ENCODE measurements at places on chromosomes 3 and 15.
A peak's percentile ranks its signal among the peaks of the same experiment; 100 is the strongest.

DNA sequence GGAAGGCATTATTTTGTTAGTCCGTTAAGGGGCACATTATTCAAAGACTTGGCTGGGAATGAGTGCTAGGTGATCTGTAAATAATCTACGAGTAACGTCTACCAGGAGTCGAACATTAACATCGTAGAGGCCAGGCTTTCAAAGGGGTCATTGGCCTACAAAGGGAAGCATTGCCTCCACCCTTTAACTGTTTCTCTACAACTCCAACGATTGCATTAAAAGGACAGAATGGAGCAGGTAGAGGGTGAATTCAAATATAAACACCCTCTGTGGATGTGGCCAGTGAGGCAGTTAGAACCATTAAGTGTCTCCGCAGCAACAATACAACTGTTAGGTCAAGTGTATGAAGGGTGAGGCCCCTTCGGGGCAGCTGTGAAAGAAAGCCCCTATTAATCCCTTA, 126.0 kb upstream of the LMOD3 start:
- no peak for DNase-seq

GRCh38 chr3:136938334-136938733, 19.4 kb upstream of the IL20RB start:
- DNase-seq = no peak

- DNase-seq = no peak
These were observed 23.2 kb downstream of the CFAP92 start for GRCh38 chr3:128970740-128971047.

DNA sequence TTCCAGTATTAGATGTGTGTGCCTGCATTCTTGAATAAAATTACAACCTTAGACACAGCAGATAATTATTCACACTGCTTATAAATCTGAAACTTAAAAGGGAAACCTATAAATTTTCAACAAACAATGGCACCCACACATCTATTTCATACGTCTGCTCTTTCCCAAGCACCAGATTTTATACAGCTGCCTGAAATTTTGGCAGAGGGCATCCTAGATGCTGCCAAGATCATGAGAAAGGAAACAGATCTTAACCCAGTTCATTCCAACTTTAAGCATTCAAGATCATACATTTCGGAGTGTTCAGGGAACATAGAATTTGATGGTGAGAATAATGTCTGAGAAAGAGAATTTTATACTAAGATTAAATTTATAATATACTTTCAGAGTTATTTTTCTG, 53.1 kb downstream of the CLDN1 start:
- no peak for DNase-seq

DNA sequence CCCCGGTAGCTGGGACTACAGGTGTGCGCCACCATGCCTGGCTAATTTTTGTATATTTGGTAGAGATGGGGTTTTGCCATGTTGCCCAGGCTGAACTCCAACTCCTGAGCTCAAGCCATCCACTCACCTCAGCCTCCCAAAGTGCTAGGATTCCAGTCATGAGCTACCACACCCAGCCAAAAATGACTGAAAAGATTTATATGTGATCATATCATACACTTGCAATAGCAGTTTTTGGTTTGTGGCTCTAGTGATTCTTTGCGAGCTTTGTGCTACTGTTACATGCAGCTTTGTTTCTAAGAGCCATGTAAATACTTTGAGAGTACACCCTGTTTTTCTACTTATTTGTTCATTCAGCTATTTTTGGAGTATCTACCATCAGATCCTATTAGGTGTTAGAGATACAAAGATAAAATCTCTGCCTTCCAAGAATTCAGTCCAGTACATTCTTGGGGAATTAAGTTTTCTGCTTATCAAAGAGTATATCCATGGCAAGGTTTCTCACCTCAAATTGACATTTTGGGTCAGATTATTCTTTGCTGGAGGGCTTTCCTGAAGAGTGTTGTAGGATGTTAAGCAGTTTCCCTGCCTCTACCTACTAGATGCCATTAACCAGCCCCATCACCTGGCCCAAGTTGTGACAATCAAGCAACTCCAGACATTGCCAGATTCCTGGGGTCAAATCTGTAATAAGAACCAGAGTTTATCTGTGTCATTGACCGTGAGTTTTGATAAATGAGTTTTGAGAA, 15.0 kb downstream of the SNAP23 start:
- no peak for DNase-seq

GRCh38 chr3:5645692-5646410, 458.3 kb downstream of the EDEM1 start:
- DNase-seq = no peak

GRCh38 chr15:66623801-66624453, 58.1 kb upstream of the LCTL start:
- DNase-seq = peak; percentile 61

DNA sequence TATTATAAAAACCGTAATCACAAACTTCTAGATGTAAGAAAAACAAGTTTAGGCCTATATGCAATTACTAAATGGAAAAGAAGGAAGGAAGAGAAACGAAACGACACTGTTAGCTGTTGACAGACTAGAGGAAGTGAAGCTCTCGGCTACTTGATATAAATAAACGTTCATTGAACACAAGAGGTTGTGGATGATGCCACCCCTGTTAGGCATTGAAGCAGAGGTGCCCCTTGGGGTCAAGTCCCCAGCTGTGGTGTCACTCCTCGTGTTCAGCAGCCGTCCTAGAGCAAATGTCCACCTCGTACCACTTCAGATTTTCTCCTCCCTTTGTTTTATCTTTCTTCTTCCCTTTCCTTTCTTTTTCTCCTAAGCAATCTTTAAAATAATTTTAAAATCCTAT, 146.5 kb upstream of the UBE2E1 start:
- no peak for DNase-seq

DNA sequence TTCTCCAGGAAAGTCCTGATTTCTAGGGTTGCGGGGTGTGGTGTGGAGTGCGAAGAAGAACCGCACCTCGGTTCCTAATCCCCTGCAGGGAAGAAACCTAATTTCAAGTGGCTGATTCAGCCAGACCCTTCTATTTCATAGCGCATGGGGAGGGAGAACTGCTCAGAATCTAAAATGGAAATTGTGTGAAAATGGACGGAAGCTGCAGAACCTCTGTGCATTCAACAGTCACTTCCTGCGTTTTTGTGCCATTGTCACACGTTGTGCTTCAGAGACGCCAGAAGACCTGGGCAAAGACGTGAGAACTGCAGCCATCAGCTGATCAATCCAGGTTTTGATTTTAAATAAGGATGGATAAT, 1.2 kb downstream of the SIDT1 start:
- no peak for DNase-seq

DNA sequence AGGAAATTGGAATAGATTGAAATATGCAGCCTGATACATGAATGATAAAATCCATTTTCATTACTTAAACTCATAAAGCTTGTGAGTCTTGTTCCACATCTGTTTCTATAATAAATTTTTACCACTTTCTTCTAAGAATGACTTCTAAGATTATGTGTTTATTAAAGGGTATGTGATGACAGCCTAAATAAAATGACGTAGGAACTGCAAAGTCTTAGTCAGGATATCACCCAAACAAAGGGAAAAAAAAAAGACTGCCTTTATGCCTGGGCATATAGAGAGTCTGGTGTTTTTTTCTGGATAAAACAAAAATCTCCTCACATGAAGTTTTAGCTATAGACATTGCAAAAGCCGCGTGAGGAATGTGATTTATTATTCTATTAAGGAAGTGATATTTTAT, 844.0 kb downstream of the DIPK2A start:
- no peak for DNase-seq

GRCh38 chr15:67902579-67903009, 62.7 kb upstream of the RNU6-1 start:
- DNase-seq = no peak

DNA sequence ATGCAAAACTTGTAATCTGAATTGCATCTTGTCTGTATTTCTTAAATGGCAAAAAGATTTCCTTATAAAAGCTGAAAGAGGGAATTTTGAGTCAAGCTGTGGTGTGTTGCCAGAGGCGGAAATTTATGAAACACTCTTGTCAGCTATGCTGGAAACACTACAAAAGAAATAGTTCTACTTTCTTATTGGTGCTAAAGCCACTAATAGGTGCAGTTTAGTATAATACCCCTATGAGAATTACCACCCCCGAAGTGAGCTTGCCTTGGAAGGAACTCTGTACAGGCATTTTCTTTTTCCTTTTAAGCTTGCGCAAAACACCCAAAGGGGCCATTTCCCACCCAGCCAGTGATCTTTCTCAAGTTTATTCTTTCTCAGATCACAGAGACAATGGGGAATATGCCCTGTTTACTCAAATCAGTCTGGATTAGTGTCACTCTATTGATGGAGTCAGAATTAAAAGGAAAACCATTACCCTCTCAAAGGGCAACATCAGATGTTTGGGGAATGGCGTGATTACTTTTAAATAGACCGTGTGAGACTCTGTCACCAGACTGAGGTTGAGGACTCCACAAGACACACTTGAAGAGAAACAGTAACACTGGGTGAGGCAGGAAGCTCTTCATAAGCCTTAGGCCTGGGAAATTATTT, 166.0 kb downstream of the TP63 start:
- no peak for DNase-seq

DNA sequence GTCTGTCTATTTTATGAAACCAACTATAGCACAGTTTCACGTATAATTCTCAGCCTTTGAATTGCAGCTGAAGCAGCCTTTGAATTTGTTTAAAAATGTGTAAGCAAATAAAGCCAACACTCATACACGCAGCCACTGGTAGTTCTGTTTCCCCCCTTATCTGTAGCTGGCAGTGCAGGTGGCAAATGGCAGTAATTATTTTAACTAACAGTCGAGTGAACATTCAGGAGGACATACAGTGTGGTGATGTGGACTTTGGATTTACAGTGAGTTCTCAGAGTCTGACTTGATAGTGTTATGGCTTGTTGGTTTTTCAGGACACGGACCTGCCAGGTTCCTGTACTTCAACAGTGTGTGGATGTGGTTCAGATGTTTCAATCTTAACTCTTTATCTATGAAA, 64.0 kb upstream of the SKOR1 start:
- no peak for DNase-seq

- peak; percentile 23 for DNase-seq
These were observed 7.3 kb downstream of the RFT1 start for GRCh38 chr3:53122933-53123305.

- DNase-seq = no peak
These were observed 70.1 kb upstream of the VEPH1 start for GRCh38 chr3:157573281-157573680.

DNA sequence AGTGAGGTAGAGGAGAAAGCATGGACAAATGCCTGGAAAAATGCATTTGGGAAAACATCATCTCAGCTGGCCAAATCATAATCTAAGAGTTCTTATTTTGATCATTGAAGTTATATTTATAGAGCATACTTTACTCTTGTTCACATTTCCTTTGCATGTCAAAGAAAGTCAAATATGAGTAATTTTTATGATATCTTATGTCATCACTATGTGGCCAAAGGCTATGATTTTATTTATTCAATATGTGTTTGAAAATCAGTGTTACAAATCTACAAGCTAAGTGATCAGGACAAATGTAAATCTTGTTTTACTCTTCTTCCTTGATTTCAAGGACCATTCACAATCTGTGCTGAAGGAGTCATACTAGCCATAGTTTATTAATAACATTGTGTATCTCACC, 237.2 kb upstream of the DPH6 start:
- no peak for DNase-seq

DNA sequence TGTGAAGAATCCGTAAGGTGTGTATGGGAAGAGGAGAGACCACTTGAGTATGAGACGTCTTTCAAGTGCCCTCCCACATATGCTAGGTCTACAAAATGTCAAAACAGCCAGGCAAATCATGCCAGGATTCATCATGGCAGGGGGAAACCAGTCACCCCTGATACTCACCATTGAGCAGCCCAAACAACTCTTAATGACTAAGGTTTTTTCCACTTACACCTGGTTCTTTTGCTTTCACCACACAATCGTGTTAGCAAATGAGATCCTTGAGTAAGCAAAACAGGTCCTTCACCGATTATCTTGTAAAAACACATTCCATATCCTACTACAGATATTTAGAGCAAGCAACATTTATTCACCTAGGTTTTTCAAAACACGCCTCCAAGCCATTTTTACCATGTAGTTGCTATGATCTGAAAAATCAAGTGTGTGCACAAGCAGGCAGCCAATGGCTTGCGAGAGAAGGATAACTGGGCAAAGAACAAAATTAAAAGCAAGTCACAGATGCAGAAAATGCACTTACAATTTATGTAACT, 177.5 kb upstream of the LPP start:
- no peak for DNase-seq

DNA sequence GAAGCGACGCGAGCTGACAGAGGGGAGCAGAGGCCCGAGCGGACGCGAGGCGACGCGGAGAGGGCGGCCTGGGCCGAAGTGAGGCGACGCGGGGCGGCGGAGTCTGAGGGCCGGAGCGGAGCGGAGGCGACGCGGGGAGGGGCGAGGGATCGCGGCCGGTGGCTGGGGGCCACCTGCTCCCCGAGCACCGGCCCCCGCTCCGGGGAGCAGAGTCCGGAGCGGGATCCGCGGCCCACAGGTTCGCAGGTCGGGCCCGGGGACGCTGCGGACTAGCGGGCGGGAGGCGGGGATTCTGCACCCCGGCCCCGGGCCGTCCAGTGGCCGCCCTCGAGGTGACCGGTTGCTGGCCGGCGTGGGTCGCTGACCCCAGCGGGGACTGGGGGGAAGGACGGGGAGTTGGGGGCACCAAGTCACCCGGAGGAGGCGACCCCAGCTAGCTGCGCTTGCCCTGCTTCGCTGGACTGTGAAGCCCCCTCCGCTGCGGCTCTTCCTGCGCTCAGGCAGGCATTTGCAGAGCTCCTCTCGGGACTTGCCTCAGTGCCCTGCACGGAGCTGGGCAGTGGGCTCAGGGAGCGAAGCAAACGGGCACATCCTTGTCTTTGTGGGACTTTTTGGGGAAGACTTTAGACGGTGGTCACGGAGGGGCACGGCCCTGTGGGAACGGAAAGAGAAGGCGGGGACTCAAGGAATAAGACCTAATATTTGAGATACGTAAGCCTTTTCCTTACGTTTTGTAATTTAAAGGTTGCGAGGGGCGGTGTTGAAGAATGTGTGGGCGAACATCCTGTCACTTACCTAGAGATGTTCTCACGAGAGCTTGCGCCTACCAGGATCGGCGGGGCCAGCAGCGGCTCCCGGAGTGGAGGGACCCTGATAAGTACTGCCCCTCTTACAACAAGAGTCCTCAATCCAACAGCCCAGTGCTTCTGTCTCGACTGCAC, 566 bp downstream of the HMCES start:
- peak; percentile 58 for DNase-seq

GRCh38 chr3:130916507-130917167, 22.8 kb downstream of the ATP2C1 start:
- no peak for DNase-seq

- DNase-seq = peak; percentile 70
These were observed 15.4 kb upstream of the CSPG4 start for GRCh38 chr15:75727851-75728715.

DNA sequence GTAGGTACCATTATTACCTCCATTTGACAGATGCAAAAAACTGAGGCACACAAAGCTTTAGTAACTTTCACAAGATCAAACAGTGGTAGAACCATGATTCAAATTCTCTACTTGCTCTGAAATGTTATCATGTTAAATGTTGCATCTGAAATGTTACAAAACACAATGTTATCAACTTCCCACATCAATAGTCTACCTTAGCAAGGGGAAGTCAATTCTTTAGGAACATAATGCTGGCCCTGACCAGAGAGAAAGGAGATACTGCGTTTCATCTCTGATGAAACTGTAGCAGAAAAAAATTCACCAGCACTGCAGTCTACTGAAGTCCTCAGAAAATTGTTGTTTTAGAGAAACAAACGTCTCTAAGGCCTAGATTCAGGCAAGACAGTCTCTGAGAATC, 174.1 kb downstream of the SATB1 start:
- no peak for DNase-seq

All from hematopoietic multipotent progenitor cell treated with erythropoietin and hydrocortisone succinate and interleukin-3 and kit ligand, for 8 days (in vitro differentiated cells).